ENCODE measurements at places on chromosomes 2 and 18.

- DNase-seq: no peak
These were observed 77.5 kb downstream of the NDUFA10 start for GRCh38 chr2:239947729-239948045.

- no peak for DNase-seq
These were observed 386.2 kb downstream of the PTPRM start for GRCh38 chr18:7953095-7953958.

DNA sequence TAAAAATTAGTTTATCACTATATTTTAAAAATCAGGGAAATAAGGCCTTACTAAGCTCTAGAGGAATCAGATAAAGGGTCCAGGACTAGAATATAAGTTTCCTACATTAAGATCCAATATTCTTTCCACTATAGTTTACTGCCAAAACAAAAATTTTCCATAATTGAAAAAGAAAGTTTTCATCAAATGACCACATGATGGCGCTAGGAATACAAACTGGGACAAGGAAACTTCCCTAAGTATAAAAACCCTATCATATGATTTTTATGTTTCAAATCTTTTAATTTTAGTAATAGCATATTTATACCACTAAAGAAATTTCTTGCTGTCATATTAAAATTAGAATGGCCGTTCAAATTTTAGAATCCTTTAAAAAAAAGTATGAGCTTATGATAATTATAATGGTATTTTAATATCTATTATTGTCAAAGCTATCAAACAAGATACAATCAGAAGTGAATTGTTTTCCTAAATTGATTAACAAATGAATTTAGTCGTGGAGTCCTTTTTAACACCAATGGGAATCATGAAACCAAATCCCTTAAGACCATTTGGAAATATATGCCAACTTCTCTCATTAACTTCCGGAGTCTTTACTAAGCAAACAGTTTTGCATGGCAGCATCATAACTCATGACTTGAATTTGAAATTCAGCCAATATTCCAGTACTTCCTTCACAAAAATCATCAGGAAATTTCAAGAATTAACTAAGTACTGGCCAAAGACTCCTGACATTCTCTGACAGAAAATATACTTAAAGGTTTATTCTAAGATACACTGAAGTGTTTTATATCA lies 70.3 kb downstream of the SCN1A start:
- no peak for DNase-seq

GRCh38 chr2:73415906-73416305 lies 30.3 kb downstream of the ALMS1 start:
- DNase-seq: no peak

DNA sequence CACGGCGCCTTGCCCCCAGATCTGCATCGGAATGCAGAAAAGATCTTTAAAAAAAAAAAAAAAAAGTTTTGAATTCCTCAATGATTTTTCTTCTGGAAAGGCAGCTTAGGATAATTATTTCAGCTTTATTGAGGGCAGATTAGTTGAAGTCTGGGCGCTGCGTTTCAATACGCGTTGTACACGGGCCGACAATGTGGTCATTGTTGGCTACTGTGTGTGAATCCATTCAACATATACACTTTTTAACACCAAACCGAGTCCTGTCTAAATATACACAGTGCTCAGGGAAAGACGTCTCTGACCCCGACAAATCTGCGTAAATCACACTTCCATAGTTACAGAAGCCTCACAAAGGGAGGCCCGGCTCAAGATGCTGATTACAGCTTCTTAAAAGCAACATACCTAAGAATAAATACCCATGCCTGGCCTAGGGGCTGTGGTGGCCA lies 1.4 kb upstream of the SIX3 start:
- no peak for DNase-seq

DNA sequence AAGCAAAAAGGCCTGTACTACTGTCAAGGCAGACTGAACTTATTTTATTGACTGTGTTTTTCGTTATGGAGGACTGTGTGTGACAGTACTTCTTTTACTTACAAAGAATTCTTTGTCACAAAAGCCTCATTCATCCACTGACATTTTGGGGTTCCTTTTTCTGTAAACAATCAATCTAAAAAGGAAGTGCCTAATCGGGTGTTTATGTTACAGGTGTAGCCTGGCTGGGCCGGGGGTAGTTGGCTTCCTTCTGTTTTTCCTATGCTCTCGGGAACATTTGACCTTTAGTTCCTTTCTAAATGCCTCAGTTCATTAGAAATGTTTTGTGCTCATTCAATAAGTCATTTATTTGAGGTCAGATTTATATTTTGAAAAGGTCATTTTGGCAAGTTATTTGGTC lies 8.3 kb downstream of the ZCCHC2 start:
- no peak for DNase-seq

GRCh38 chr2:148577845-148578492 lies 66.6 kb upstream of the EPC2 start:
- DNase-seq: no peak

DNA sequence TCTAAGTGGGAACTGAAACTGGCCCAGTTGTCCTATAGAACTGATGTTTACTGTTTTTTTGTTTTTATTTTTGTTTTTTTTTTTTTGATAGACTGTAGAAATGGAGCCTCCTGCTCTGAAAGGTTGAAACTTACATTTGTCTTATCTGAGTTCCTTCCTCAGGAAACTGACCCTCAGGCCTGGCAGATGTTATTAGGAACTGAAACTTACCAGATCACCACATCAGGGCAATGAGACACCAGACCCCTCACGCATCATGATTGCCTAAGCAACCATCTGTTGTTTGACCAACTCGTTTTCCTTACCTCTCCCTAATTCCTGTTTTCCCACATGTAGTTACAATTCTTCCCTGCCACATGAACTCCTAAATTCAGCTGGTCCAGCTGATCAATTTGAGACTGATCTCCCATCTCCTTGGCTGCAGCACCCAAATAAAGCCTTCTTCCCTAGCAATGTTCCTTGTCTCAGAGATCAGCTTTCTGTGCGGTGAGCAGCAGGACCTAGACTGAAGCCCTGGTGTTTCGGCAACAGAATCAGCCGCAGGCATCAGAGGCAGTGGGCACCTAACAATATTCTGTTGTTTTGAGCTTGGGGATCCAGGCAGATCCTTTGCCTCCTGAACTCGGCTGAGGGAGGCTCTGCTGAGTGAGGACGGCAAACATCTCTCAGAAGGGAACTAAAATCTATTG lies 96.8 kb downstream of the MSH2 start:
- no peak for DNase-seq

- no peak for DNase-seq
These were observed 4.6 kb downstream of the WIPF1 start for GRCh38 chr2:174593041-174593440.

Data from stimulated activated CD8-positive, alpha-beta memory T cell treated with anti-CD3 and anti-CD28 coated beads, Interleukin-7, amount 100 ng/mL, for 1 hour (primary cell).